NCI-H1092 treated with DMSO at 0.1 percent for 48 hours (cell line): ENCODE measurements at places on chromosomes 2 and 18.

DNA sequence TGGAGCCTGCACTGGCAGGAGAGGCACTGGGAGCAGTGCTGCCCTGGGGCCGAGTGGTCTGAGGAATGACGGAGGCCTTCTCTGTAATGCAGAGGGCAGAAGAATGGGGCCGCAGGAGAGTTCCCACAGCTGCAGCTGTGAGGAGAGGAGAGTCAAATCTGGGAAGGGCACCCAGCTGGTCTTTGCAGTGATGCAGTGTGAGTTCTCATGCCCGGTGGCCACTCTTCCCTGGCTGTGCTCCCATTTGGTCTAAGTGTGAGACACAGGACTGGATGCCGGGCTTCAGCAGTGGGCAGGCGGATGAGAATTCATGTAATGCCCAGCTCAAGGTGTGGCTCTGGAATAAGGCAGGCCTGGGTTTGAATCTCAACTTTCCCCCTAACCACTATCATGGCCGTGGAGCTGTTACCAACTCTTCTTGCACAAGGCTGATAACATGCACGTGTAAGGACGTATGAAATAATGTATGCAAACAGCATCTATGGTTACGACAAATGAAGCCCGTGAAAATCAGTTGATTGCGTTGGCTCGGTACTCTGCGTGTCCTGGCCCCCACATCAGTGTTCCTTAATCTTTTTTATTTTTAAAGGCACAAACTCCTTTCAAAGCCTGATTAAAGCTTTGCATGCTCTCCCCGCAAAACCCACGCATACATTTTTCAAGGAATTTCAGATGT is 71.6 kb downstream of the ACKR3 start:
- no peak for DNase-seq

DNA sequence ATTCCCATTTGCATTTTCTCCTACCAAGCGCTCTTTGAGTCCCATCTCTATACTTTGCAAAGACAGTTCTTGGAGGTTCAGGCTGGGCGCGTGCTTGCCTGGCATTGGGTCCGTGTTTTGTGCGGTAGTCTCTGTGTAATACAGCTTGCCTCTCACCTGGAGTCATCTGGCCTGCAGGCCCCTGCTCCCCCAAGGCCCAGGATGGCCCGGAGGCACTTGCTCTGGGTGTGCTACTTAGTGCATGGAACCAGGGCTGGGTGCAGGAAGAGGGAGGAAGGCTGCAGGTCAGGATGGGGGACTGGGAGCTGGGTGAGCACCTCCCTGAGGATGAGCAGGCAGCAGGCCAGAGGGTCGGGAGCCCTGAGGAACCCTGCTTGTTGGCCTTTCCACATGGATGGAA is 220.9 kb downstream of the LDLRAD4 start:
- no peak for DNase-seq

DNA sequence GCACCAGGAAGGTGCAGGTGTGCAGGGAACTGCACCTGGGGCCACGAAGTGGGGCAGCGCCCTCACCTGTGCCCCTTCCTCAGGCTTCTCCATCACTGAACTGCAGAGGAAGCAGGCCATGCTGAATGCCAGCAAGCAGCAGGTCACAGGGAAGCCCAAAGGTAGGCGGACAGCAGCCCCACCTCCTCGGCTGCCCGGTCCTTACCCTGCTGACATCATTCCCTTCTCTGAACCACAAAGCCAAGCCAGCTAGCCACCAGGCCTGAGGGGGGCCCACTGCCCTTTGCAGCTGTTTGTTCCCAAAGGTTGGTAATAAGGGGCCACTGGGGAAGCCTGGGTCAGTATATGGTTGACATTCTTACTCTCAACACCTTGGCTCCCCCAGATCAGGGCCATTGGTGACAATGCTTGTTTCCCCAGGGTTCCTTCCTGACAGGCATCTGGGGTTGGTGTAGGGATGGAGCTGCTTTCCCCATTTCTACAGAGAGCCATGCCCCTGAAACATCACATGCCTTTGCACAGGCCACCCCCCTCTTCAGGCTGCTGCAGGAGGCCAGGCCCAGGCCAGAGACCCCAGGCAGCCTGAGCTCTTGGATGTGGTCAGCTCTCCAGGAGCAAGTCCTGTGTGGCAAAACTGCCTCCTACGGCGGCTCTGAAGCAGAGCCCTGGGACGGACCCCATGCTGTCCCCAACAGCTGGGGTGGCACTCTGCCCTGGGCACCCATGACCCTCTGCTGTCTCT is 47.8 kb downstream of the FAM168B start:
- no peak for DNase-seq

GRCh38 chr2:230687498-230687897 is 25.1 kb upstream of the CAB39 start:
- no peak for DNase-seq

DNA sequence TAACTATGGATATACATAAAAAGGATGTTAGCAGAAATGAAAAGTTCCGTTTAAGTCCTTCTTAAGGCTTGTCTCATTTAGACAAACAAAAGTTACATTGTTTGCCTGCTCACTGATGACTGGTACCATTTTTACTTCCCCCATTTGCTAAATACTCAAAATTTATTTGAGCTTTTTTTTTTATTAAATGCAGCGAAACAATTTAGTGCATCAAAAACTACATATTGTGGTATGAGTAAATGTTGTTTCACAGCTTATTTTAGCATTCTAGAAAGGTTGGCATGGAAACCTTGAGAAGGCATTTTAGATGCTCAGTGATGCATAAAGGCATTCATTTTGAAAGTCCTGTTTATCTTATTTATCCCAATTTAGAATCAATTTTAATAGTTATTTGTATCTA is 100.0 kb downstream of the MAP2 start:
- peak; percentile 18 for DNase-seq

GRCh38 chr2:133773854-133774653 is 205.8 kb upstream of the NCKAP5 start:
- DNase-seq = no peak

- no peak for DNase-seq
These were observed 95.6 kb downstream of the HDAC4 start for GRCh38 chr2:239305222-239305575.

- DNase-seq = no peak
These were observed 465.0 kb upstream of the TRIB2 start for GRCh38 chr2:12251749-12252148.

GRCh38 chr2:12539776-12540562 is 176.8 kb upstream of the TRIB2 start:
- DNase-seq = no peak

- no peak for DNase-seq
These were observed 121.1 kb downstream of the LAMA3 start for GRCh38 chr18:23810396-23810795.

GRCh38 chr2:42010743-42011298 is 37.0 kb upstream of the PKDCC start:
- no peak for DNase-seq

GRCh38 chr2:31581124-31581795 is 522 bp upstream of the SRD5A2 start:
- no peak for DNase-seq

DNA sequence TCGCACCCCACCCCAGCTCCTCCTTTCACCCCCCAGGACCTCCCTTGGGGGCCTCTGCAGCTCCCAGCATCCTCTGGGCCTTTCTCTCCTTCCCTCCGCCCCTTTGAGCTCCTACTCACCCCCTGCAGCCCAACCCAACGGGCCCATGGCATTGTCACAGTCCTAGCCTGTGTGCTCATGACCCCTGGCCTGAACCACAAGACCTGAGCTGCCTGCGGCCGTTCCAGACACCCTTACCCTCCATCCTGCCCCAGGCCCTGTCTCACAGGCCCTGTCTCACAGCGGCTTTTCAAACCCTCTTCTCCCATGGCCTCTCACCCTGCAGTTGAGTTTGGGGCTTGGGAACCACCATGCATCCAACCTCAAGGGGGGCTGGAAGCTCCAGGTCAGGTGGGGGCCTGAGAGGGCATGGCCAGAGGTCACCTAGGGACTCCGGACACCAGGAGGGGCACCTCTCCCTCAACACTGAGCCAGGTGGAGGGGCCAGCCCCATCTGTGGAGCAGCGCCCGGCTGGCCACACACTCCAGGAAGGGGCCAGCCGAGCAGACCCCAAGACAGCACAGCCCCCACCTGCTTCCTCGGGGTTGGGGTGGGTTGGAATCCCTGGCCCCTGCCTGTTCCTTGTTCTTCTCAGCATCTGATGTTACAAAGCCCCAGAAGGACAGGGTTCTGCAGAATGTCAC is 6.9 kb downstream of the MAB21L4 start:
- no peak for DNase-seq

GRCh38 chr2:98530114-98530513 is 78.2 kb downstream of the COA5 start:
- DNase-seq = no peak

- no peak for DNase-seq
These were observed 8.8 kb downstream of the COL4A4 start for GRCh38 chr2:227154986-227155774.

DNA sequence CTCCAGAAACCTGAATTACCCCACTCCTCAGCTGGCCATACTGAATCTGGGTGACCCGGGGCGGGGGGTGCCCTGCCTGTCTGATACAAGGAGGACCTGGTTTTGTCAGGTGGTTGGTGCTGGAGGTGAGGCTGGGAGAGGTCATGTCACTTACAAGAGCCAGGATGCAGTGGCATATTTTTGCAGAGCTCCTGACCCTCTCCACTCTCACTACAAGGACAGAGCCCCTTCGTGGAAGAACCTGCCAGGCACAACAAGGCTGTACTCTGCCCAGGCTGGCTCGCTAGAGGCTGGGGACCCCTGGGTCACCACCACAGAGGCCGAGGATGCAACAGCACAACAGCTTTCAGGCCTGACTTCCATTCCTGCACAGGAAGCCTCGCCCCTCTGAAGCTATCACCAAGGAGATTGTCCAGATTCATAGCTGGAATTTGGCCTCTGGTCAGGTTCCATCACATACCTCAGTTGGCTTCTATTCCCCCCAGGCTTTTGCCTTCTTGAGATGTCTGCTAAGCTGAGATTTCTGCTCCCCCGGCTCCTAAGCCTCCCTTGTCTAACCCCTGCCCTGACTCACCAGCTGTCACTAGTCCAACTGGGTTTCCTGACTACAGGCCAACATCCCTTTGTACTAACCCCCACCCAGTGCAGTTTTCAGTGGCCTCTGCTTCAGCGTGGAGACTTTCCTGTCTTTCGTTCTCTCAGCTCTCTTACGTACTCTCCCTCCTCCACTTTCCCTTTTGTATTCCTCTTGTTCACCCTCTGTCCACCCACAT is 132.5 kb upstream of the EPAS1 start:
- no peak for DNase-seq

GRCh38 chr18:39611381-39612100 is 2045.9 kb upstream of the CELF4 start:
- no peak for DNase-seq

- no peak for DNase-seq
These were observed 24.5 kb downstream of the CRACDL start for GRCh38 chr2:98911376-98912154.

DNA sequence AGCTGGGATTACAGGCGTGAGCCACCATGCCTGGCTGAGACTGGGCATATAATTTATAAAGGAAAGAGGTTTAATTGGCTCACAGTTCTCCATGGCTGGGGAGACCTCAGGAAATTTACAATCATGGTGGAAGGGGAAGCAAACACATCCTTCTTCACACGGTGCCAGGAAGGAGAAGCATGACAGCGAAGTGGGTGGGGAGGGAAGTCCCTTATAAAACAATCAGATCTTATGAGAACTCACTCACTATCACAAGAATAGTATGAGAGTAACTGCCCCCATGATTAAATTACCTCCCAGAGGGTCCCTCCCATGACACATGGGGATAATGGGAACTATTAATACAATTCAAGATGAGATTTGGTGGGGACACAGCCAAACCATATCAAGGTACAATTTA is 7.8 kb upstream of the LCLAT1 start:
- DNase-seq = no peak

- DNase-seq = no peak
These were observed 83.9 kb upstream of the SH3BP4 start for GRCh38 chr2:234867882-234868285.

GRCh38 chr2:109466674-109467575 is 146.8 kb downstream of the SEPTIN10 start:
- DNase-seq = no peak

DNA sequence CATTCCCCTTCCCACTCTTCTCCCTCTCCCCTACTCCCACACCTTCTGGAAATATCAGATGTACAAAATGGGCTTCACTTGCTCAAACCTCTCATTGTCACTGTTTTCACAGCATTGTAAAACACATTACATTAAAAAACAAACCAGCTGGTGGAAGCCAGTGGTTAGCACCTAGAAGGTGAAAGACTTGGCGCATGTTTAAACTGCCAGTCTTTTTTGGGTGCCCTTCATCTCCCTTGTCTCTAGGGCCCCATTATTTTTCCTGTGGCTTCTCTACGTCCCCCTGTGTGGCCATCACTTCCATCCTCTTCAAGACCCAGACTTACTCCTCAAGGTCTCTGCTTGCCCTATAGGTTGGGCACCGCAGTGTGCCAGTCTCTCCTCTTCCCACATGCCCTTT is 34.9 kb downstream of the MGAT5 start:
- DNase-seq = no peak

- no peak for DNase-seq
These were observed 283.9 kb upstream of the ACVR2A start for GRCh38 chr2:147560810-147561535.

DNA sequence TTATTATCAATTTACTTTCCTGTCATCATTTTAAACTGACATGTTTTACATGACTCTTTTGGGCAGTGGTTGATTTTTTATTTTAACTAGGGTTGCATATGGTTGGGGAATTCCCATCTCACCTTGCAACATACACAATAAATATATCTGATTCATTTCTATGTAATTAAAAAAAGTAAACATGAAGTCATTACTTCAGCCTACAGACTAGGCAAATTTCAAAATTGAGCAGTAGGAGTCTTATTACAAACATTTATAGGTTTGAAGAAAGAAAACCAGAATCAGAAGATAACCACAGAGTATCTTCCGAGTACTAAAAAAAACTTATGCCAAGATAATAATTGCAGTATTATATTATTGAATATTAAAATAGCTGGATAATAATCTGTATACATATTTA is 377.0 kb upstream of the VRK2 start:
- no peak for DNase-seq

GRCh38 chr2:36438449-36438977 is 82.9 kb downstream of the CRIM1 start:
- no peak for DNase-seq

DNA sequence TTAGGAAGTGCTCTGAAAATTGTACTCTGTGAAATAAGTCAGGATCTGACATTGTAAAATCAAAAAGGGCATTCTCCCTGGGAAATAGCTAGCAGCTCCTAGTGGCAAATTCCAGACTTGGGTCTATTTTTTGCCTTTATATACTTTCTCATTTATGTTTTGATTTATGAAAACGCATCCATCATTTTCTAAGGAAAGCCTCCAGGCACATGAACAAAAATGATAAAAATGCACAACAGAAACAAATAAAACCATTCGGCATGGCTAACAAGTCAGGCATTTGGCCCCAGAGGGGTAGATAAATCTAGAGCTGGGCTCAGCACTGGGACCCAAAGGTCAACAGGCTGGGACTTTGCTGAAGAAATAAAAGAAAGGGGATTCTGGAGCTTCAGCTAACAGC is 167.0 kb downstream of the BCL11A start:
- no peak for DNase-seq

GRCh38 chr2:98374958-98375570 is 28.8 kb downstream of the CNGA3 start:
- DNase-seq = no peak
